Stimulated activated CD8-positive, alpha-beta memory T cell treated with anti-CD3 and anti-CD28 coated beads, Interleukin-12 subunit alpha, Interleukin-12 subunit beta, amount 100 ng/mL, for 4 hours (primary cell): ENCODE measurements at places on chromosomes 13 and 19.

GRCh38 chr19:47512183-47512947, 2.5 kb downstream of the NAPA start:
- no peak for DNase-seq

DNA sequence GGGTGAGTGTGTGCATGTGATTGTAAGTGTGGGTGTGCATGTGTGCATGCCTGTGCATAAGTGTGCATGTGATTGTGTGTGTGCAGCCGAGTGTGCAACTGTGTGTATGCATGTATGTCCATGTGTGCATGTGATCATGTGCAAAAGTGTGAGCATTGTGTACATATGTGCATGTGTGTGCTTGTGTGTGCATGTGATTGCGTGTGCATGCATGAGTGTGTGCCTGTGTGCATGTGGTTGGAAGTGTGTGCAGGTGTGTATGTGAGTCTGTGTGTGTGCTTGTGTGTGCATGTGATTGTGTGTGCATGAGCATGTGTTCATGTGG, 3.5 kb downstream of the PODNL1 start:
- no peak for DNase-seq

GRCh38 chr19:18778076-18778389, 13.1 kb downstream of the COMP start:
- no peak for DNase-seq

DNA sequence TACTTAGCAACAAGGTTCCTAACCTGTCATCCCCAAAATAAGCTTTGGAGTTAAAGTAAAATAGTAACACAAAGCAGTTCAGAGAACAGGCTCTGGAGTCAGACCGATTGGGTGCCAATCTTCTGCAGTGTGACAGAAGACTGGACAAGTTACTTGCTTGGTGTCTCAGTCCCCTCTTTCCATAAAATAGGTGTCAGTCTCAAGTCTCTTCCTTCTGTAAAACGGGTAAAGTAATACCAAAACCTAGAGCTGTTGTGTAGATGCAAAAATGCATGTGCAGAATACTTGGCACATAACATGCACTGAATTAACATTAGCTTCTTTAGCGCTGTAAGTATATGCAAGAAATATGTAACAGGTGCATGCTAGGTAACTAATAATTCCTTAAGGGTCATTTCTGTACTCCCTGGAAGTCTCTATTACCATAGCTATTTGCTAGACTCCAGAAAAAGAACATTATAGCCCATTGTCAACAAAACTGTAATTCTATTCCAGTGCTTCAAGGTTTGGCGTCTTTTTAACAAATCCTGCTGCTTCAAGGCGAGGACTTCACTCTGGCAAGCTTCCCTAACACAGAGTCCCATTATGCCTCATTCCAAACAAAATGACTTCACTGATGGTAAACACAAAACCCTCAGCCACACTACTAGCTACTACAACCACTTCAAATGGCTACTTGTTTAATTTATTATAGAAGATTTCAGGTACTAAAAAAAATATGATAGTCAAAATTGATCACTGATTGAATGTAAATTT, 32.8 kb downstream of the ELF1 start:
- DNase-seq, result no peak

GRCh38 chr13:52164989-52165388, 5.6 kb upstream of the NEK3 start:
- DNase-seq, result no peak

- DNase-seq, result no peak
Observed at GRCh38 chr19:8526345-8527091, 12.6 kb upstream of the ZNF414 start.

- DNase-seq, result peak; percentile 73
Observed at GRCh38 chr19:55080968-55081769, 5.5 kb downstream of the EPS8L1 start.

- no peak for DNase-seq
Observed at GRCh38 chr13:29279356-29280254, 315.9 kb downstream of the SLC7A1 start.

DNA sequence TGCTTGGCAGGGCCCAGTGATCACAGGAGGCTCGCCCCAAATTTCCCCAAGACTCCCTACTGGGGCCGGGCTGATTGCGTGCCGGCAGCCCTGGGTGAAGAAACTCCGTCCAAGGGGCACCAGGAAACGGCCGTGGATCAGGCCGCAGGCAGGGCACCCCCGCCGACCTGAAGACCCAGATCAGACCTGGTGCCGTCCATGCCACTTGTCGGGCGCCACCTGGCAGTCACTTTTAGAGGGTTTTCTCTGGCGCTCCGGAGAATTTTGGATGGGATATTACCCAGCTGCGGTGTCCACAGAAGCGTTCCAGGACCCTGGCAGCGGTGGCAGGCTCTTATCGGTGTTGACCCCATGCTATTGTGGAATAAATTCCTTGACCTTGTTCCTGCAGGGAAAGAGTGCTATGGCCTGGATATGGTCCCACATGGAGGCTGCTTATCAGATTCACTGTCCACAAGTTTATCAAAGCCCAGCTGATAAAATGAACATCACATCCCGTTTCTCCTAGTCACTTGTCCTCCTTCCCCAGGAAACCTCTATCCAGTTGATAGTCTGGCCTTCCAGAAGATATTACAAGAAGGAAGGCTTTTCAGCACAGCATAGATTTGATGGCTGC, 38.2 kb downstream of the IGFL2 start:
- DNase-seq, result no peak

DNA sequence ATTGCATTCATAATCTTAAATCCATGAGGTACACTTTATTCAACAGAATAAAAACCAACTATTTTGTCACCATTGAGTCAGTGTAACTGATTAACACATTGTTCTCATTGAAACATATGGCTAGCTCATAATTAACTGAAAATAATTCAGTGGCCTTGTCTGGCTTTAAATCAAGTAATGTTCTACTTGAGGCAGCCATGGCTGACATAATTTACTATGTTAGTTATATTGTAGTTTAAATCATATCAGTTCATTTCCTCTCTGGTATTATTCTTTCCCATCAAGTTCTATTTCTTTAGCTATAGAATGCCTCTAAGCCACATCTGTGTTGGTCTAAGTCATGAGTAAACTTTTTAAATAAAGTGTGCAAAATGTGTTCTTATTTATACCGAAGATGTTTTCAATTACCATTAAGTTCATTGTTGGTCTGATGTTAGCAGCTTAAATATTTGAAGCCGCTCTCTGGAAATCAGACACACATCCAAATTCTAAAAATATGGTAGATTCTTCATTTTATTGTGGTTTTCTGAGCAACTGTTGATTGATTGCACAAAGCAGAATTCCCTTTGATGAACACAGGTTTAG, 393.7 kb downstream of the GPC6 start:
- DNase-seq, result no peak

DNA sequence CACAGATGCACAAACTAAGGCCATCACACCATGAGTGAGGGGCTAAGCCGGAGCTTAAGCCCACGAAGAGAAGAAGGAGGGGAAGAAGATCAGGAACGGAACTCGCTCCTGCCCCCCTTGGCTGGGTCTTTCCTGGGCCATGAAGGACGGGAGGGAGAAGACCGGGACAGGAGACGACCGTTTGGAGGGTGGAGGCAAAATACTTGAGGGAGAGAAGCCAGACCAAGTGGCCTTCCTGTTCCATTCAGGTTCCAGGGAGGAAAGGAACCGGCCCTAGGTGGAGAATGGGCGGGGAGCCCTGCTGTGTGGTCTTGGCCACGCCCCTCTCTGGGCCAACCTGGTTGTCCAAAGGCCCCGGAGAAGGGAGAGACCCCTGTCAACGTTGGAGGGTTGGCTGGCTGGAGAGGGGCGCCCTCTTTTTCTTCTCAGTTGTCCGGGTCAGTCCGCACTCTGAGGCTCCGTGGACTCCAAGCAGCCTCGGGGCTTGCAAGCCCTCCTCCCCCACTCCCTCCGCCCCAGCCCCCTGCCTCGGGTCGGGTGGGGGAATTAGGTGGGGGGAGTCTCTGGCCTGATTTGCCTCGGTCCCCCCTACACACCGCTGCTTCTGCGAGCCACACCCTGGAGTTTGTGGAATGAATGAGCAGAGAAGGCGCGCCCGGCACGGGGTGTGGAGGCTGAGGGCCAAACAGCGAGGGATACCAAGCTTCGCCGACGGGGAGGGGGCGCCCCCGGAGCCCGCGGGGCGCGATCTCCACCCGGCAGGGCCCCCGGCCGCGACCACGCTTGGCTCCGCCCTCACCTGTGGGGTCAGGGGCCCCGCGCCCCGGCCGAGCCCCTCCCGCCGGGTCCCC, 757 bp downstream of the FBN3 start:
- no peak for DNase-seq

GRCh38 chr13:31172001-31172400, 10.3 kb upstream of the HSPH1 start:
- no peak for DNase-seq

DNA sequence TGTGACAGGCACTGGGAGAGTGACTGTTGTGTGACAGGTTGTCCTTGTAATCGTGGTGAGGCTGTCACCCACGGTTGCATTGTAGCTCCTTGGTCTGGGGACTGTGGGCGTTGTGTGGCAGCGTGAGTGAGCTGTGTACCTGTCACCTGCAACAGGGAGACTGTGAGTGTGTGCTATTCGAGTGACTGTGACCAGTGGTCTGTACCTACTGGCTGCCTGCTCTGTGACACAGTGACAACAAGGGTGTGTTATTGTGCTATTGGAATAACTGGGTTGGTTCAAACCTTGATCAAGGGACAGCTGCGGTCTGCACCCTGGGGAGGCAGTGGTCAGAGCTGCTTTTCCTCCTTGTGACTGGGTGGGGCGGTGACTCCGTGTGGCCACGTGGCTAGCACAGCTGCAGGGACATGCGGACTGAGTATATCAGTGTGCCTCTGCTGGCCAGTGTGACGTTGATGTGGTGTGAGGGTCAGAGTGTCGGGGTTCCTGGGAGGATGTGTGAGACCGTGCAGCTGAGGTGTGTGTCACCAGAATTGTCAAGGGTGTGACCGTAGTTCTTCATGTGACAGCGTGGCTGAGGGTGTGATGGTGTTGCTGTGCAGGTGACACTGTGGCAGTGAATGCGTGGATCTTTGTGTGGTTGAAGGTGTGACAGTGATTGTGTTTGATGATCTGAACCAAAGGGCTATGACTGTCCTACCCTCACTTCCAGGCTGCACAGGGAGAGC, 10.1 kb upstream of the NFIX start:
- peak; percentile 19 for DNase-seq

GRCh38 chr19:5032101-5032967, 63.4 kb downstream of the KDM4B start:
- DNase-seq, result no peak

DNA sequence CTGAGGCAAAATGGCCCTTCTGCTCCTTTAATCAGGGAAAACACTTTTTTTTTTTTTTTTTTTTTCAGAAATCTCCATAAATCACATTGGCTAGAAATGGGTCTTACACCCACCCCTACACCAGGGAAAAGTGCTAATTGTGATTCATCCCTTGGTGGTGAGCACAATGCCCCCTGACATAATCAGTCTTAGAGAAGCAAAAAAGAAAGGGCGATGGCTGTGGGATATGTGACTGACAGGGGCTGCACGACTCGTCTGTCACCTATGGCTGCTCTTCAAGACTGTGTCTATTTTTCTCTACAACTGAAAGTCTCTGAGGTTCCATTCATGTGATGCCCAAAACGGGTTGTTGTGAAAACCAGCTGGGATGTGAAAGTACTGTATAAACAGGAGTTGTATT, 3.6 kb upstream of the GPC6 start:
- DNase-seq, result no peak

DNA sequence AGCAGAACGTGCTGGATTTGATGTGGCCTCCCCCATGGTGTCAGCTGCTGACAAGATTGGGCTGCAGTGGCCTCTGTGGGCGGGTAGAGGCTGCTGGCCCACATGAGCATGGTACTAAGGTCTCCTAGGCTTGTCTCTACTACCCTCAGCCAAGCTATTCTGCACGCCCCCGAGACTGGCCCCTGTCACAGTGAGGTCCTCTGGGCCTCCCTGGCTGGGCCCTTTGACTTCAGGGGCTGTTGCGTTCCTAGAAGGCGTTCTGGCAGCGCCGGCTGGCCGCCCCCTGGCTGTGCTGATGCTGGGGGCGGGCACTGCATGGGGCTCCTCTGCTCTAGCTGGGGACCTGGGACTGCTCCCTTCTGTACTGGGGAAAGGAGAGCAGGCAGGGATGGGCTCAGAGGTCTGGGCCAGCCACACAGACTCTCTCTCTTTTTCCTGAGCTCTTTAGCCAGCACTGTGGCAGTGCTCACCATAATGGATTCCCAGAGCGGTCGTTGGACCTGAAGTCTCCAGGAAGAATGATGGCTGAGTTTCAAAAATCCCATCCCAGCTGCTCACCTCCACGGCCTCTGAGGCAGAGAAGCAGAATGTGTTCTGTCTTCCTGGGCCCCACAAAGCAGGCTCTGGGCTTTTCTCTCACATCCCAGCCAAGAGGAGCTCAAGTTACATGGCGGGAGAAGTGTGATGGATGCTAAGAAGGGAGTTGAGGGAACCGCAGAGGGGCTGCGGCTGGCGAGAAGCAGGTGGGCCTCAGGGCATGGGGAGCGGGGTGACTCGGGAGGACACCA, 32.3 kb downstream of the TSSK6 start:
- no peak for DNase-seq

DNA sequence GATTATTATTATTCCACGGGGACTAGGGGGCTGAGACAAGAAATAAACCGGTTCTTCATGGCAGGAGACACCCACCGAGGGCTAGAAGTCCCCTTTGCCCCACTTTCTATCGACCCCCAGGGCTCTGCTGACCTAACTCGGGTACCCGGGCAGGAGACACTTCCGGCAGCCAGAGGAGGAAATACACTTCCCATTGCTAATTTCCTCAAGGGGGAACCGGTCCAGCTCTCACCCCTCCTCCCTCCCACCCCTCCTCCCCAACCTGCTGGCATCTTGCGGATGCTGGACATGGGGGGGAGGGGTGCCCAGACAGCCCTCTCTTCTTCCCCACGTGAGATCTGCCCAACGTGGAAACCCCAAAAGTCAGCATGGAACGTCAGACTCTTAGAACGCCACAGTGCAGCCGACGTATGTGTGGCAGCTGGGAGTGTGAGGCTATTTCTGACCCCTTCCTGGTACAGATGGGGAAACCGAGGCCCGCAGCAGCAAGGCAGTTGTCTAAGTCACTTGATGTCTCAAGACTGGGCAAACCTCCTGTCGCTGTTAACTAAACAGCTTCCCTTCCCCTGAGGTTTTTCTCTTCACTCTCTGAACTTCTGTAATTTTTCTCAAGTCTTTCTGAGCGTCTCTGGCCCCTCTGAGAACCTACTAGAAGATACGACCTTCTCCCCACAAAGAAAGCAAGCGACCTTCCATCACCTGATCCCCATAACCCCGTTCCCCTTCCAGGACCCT, 3.6 kb downstream of the GPR4 start:
- no peak for DNase-seq

GRCh38 chr13:25915840-25916518, 135.8 kb downstream of the SHISA2 start:
- no peak for DNase-seq

DNA sequence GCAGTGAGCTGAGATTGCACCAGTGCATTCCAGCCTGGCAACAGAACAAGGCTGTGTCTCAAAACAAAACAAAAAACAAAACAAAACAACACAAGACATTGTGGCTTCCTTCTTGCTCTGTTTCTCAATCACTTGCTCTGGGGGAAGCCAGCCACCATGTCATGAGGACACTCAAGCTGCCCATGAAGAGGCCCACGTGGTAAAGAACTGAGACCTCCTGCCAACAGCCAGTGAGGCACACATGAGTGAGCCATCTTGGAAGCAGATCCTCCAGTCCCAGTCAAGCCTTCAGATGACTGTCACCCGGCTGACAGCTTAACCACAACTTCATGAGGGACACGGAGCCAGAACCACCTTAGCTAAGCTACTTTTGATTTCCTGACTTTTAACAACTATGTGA, 25.2 kb downstream of the CPT1C start:
- no peak for DNase-seq

- DNase-seq, result no peak
Observed at GRCh38 chr19:7137120-7137519, 67.6 kb downstream of the ZNF557 start.
